ENCODE measurements at places on chromosomes 7 and 10. TPM values are rescaled to one million over a fixed set of nuclear protein-coding genes. Genes with fewer than 3 reads are reported as not detected.

KBTBD2 gene
- 31.2 TPM for total RNA-seq

ENO4 gene
- 0.84 TPM for total RNA-seq

OAT gene
- 40.8 TPM for total RNA-seq

PRKG1 gene
- total RNA-seq = 22.7 TPM

ANKRD26 gene
- 16.8 TPM for total RNA-seq

FAM180A gene
- total RNA-seq = not detected

POLL gene
- 29.7 TPM for total RNA-seq

TBX20 gene
- not detected for total RNA-seq

AUTS2 gene
- 50.0 TPM for total RNA-seq

PLPP4 gene
- 0.90 TPM for total RNA-seq

EGR2 gene
- 5.0 TPM for total RNA-seq

ARMC3 gene
- total RNA-seq = 0.46 TPM

DNA sequence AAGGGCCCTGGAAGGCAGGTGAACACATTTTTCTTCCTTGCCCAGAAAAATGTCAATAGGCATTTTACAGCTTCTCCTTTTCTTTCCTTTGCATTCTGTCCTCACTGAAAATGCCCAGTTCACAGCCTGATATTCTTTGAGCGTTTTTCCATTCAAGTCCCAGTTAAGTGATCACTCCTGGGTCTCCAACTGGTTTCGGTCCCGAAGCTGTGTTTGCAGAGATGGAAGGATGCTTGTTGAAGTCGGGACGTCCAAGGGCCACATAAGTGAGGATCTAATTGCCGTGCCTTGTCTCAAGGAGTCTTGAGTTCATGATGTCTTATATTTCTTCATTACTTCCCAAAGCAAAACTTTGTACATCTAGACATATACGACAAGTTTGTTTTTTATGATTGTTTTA is 208.7 kb upstream of the PRKCQ start:
- DNase-seq = no peak

- no peak for DNase-seq
Measured at GRCh38 chr10:95503001-95503400, 58.2 kb downstream of the SORBS1 start.

DNA sequence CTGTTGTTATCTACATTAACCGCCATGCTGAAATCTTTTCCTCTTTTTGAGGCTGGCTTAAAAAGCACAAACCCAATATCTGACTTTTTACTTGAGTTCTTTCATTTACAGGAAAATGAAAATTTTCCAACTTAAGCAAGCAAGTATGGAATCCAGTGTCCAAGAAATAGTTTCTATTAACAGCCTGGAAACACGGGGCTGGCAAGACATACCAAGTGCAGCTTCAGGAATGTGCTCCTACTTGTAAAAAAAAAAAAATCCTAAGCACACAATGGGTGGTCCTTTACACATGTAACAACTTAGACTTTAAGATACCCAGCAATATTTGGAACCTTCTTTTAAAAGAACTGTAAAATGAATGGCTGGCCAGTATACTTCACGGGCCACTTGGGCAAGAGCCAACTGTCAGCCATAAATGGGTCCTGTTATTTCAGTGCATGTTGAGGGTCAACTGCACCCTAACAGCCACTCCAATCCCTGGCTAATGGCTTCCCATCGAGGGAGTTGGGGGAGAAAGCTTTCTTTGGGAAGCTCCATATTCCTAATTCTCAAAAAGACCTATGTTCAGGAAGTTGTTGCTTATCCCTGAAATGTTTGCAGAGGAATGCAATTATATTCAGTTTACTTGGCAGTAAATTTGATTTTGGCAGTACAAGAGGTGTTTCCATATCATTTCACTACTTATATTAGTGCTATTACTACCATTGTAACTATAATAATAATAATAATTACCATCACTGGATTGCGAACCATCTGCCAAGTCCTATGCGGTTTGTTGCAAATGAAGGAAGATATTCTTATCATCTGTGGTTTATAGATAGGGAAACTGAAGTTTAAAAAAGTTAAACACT is 236.4 kb upstream of the TMEM72 start:
- DNase-seq = no peak

DNA sequence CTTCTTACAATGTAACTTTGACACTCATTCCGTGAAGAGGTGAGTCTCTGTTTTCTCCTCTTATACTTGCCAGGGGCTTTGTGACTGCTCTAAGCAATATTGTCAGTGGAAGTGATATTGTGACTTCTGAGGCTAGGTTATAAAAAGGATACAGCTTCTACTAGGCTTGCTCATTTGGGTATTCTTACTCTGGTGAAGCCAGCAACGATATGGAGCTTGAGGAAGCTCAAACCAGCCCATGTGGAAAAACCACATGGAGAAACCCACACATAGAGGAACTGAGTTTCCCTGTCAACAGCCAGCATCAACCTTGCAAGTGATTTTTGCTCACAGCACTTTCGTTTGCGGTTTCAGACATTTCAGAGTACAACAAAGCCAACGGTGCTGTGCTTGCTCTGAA is 149.6 kb upstream of the SEMA3E start:
- DNase-seq = no peak

- no peak for DNase-seq
Measured at GRCh38 chr10:60944910-60945297, 919 bp upstream of the RHOBTB1 start.

DNA sequence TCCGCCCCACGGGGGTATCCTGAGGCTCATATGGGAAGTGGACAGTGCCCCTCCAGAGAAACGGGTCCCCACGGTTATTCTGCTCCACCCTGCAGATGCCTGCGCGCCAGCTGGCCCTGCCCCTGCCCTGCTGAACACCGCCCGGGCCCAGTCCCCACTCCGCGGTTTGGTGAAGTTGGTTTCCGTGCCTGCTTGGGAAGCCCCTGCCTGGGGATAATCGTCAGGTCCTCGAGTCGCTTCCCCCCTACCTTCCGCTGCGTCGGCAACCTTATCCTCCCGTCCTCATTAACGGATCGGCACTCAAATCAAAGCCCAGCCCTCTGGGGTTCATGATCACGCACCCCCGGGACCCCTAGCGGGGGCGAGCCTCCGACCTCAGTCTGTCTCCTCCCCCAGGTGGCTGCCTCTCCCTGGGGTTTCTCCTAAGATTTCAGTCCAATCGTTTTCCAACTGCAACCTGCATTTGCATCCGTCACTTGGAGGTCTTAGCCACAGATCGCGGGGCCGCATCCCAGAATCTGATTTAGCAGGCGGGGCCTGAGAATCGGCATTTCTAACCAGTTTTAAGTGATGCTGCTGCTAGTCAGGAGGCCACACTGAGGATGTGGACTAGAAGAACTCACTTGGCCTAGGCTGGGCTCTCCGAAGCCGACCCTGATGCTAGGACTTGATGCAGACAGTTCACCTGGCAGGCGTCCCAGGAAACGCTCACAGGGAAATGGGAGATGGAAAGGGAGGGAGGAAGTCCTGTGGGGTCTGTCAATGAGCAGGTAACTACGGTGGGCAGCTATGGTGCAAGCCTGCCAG is 27.6 kb downstream of the WDR86 start:
- no peak for DNase-seq

- peak; percentile 86 for DNase-seq
Measured at GRCh38 chr7:47968847-47969774, 10.3 kb downstream of the HUS1 start.

DNA sequence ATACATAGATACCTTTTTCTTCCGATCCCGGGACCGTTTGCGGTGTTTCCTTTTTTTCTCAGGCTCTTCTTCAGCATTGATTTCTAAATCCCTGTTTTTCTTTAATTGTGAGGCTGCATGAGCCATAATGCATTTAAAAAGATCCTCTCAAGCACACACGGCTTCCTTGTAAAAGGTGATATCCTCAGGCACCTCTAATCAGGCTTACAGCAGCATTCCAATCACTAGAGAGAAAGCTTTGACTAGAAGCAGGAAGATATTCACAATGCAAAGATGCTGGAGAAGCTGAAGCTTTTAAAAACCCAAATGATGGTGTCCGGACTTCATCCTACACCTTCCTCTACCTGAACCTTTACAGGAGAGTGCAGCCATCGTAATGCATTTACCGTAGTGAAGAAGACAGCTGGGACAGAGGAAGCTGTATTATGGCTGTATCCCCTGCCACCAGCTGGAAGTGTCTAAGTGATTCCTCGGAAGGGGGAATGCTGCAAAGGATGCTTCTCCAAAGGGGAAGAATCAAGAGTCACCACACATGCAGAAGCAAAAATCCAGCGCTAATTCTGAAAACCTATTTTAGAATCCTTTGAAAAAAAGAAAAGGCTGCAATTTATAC is at the start of gene ANK3:
TSS of gene ANK3 (minus strand) at position 463 of the 613 bp plus-strand sequence. CDS start at position 126, 337 bp downstream.
- peak; percentile 26 for DNase-seq

- no peak for DNase-seq
Measured at GRCh38 chr7:22969010-22969431, 44.9 kb downstream of the HYCC1 start.

- DNase-seq = no peak
Measured at GRCh38 chr10:77513220-77513619, 124.4 kb downstream of the KCNMA1 start.

DNA sequence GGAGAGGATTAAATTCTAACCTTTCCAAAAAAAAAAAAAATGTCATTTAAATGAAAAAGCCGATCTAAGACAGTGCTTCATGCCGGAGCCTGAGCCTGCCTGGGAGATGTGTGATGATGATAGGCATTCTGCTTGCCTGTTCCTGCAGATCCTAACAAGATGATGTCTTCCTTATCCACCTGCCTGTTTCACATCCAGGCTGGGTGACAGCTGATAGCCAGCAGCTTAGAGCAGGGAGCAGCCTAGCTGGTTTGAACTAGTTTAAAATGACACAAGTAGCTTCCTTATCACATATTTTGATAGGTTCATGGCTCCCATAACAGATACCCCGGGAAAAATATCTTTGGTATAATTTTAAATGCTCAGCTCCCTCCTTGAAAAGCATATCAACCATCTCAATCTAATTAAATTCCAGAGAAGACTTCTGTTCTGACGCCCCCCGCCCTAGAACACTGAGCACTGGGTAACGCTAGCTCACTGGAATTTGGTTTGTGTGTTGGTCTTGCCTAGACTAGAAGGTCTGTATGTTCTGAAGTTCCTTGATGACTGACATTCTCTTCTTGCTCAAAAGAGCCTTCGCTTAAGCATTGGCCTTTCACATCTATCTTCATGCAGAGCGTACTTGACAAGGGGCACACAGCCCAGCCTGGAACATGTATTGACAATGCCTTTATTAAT is 96.9 kb upstream of the FGFR2 start:
- DNase-seq = no peak

GRCh38 chr7:101235522-101235921 is 2.1 kb downstream of the CLDN15 start:
- DNase-seq = no peak

DNA sequence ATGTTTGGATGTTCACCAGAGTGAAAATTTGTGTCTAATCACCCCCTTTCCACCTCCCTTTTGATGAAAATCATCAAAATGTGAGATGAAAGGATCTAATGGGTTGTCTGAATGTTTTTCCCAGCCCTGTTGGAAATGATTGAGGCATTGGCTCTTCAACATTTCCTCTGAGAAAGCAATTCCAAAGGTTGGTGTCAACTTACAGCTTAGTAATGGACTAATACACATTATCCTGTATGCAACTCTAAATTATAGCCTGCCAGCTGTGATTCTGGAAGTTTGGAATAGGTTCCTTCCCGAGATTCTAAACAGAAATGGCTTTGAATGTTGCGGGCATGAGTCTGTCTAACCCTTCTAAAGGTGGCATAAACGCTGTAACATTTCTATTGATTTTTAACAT is 152.9 kb downstream of the DYNC1I1 start:
- no peak for DNase-seq

All from neural progenitor cell (in vitro differentiated cells).